ENCODE measurements at places on chromosomes 12 and 14.

- DNase-seq = no peak
These were observed 16.1 kb upstream of the TSPAN9 start for GRCh38 chr12:3061059-3061458.

- DNase-seq = no peak
These were observed 68.7 kb downstream of the SLC35F4 start for GRCh38 chr14:57797160-57797559.

DNA sequence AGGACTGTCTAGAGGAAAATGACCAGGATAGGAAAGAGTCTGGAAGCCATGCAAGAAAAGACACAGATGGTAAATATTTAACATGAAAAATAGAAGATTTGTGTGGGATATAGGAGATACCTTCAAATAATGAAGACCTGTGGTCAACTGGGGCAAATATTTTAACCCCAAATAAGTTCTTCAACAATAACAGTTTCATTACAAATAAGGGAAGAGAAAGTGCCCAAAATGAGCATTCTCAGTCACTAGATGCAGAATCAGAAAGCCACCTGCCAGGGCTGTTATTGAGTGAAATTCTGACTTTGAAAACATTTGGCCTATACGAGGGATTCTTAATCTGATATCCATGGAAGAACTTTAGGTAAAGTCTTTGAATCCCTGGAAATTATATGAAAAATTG is 231.2 kb upstream of the PLEKHG7 start:
- no peak for DNase-seq

DNA sequence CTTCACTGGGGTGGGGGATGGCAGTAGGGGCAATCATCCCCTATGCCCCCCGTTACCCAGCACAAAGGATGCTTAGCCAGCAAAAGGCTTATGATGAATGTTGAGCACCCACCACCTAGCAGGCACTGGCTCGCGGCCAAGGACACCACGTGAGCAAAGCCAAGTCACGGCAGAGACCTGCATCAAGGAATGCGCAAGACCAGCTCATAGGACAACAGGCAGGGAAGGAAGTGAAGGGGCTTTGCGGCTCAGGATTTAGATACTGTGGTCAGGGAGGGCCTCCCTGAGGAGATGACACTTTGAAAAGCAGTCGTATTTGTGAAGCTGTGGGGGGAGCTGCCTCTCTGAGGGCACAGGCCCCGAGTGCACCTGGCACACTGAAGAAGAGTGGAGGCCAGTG is 32.8 kb downstream of the SH2B3 start:
- DNase-seq = peak; percentile 35

DNA sequence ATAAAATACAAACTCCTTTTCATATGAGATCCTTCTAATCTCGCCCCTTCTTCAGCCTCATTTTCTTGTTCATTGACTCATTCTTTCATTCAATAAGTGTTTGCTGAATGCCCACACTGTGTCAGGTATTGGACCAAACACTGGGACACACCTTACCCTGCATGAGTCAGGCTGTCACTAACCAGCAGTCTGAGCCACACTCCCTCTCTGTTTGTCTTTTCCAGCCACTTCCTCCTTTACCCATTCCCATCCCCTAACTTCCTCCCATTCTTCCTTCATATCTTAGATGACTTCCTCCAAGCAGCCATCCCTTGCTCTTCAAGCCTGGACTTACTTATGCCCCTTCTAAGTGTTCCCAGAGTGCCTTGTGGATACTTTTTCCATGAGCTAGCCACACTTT is 27.0 kb upstream of the HIF1A start:
- no peak for DNase-seq

- DNase-seq = peak; percentile 83
These were observed 1.2 kb upstream of the GAPDH start for GRCh38 chr12:6532927-6533652.

GRCh38 chr12:56350662-56351061 is 9.2 kb downstream of the STAT2 start:
- DNase-seq = no peak

DNA sequence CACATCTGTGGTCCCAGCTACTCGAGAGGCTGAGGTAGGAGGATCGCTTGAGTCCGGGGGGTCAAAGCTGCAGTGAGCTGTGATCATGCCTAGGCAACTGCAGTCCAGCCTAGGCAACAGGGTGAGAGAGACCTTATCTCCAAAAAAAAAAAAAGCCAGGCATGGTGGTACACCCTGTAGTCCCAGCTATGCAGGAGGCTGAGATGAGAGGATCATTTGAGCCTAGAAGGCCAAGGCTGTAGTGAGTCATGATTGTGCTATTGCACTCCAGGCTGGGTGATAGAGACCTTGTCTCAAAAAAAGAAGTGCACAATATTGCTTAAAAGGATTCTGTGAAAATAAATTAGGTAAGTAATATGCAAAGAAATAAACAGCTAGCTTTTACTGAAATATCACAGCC is 17.0 kb downstream of the NAA25 start:
- no peak for DNase-seq

GRCh38 chr14:72010474-72010873 is 78.2 kb downstream of the RGS6 start:
- DNase-seq = no peak

- no peak for DNase-seq
These were observed 14.6 kb upstream of the CABP1 start for GRCh38 chr12:120625557-120626419.

DNA sequence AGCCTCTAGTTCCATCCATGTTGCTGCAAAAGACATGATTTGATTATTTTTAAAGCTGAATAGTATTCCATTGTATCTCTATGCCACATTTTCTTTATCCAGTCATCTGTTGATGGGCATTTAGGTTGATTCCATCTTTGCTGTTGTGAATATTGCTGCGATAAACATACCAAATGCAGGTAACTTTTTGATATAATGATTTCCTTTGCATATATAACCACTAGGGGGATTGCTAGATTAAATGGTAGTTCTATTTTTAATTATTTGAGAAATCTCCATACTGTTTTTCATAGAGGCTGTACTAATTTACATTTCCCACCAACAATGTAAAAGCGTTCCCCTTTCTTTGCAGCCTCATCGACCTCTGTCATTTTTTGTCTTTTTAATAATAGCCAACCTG is 342.5 kb downstream of the MDGA2 start:
- DNase-seq = no peak
